ENCODE measurements at places on chromosomes 12 and 14. TPM values are rescaled to one million over a fixed set of nuclear protein-coding genes. Genes with fewer than 3 reads are reported as not detected.

RACGAP1 gene
- total RNA-seq: 168 TPM

BCDIN3D gene
- total RNA-seq: 4.6 TPM

PRH2 gene
- 0.50 TPM for total RNA-seq

ARHGEF40 gene
- total RNA-seq: 42.8 TPM

TTC9 gene
- under 0.01 TPM for total RNA-seq

RNU4-1 gene
- total RNA-seq: under 0.01 TPM

IAPP gene
- total RNA-seq: not detected

TEX52 gene
- total RNA-seq: 0.12 TPM

SERPINA9 gene
- not detected for total RNA-seq

LTBR gene
- total RNA-seq: 31.2 TPM

FKBP11 gene
- 23.0 TPM for total RNA-seq

MYF6 gene
- total RNA-seq: 0.11 TPM

ETFBKMT gene
- total RNA-seq: 5.9 TPM

DYRK2 gene
- total RNA-seq: 33.6 TPM

CEBPE gene
- total RNA-seq: not detected

RDH5 gene
- total RNA-seq: 11.9 TPM

CLSTN3 gene
- total RNA-seq: 20.7 TPM

WDR89 gene
- 17.0 TPM for total RNA-seq

TRIM9 gene
- total RNA-seq: 0.62 TPM

ZDHHC22 gene
- not detected for total RNA-seq

NDUFB1 gene
- total RNA-seq: 130 TPM

CLEC4C gene
- not detected for total RNA-seq

IFNG-AS1 gene
- total RNA-seq: not detected

RNF212B gene
- not detected for total RNA-seq

CEP170B gene
- total RNA-seq: 18.6 TPM

LRP1-AS gene
- total RNA-seq: not detected

UBC gene
- 2,072 TPM for total RNA-seq

KRT75 gene
- not detected for total RNA-seq

MEG3 gene
- total RNA-seq: 81.9 TPM

ERP27 gene
- total RNA-seq: not detected

ARHGAP9 gene
- 0.12 TPM for total RNA-seq

KLHL33 gene
- 0.11 TPM for total RNA-seq

SIRT4 gene
- 2.4 TPM for total RNA-seq

Data from uterine smooth muscle cell (primary cell).